NCI-H2171 (cell line): ENCODE measurements at places on chromosomes 3 and 15.
A peak's percentile ranks its signal among the peaks of the same experiment; 100 is the strongest.

DNA sequence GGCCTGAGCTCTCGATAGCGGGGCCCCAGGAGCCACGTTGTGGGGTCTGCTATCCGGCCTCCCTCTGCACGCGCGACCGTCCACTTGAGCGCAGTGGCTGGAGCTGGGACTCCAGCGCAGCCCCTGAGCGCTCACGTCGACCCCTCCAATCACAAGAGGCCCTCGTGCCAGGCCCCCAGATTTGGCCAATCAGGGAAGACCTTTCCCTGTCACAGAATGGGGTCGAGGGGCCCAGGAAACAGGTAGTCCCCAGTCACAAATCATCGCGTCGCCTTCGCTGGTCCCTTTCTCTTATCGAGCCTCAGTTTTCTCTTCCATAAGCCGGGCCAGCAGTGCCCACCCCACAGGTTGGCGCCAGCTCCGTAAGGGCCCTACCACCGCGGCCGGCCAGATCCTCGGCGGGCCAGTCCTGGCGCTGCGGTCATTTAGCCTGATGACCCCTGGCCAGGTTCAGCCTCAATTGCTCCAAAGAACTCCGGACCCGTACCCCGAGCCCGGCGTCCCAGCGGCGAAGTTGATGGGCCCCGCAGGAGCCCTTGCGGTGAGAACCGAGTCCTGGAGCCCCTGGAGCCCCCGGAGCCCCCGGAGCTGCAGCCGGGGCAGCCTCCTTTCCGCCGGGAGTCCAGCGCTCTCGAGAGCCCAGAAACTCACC, 435 bp downstream of the ALDH1L1 start:
- DNase-seq, result no peak

DNA sequence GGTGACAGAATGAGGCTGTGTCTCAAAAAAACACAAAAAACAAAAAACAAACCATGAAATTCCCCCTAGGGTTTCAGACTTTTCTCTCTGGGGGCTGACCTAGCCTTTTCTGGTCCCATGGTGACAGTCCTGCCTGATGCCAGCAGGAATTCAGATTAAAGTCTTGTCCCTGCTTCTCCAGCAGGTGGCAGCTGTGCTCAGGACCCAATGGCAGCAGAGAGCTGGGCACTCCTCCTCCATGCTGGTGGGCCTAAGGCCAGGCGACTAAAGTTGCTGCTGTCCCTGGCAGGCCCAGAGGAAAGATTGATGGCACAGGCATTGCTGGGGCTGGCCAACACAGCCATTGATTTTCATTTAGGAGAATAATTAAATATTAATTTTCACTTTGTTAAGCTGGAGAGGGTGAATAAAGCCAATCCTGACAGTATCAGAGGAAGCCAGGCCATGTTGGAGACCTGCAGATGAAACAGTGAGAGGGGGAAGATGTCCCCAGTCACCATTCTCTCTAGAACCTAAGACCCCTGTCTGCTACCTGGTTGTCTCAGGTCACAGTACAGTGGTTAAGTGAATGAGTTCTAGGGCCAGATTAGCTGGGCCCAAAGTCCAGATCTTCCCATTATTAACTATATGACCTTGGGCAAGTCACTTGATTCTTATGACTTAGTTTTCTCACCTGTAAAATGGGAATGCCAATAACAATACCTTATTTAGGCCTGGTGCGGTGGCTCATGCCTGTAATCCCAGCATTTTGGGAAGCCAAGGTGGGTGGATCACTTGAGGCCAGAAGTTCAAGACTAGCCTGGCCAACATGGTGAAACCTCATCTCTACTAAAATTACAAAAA, 7.1 kb downstream of the CELF6 start:
- DNase-seq, result peak; percentile 8

GRCh38 chr3:126136428-126137220, 43.8 kb downstream of the ALDH1L1 start:
- DNase-seq, result no peak

DNA sequence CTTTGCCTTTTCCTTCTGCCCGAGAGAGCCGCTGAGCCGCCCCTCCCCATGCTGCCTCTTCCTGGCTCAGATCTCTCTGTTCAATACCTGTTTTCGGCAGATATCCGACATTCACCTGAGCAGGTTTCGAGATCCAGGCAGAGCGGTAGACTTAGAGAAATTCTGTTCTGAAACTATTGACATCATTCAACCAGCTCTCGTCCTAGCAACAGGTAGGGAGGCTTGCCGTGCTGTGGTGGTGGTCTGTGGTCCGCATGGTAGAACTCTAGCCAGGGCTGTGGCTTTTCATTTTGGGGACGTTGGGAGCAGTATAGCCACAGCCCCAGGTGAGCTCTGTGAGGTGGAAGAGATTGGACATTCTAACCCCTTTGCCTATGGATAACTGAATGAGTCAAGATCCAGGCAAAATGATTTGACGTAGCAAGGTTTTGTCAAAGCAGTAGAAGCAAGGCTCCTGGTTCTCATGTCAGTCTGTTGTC, 810 bp downstream of the TMEM62 start:
- DNase-seq, result no peak

- no peak for DNase-seq
These were observed 46.9 kb upstream of the SLC7A14 start for GRCh38 chr3:170632780-170633179.

GRCh38 chr3:25910997-25911396, 121.1 kb downstream of the OXSM start:
- no peak for DNase-seq

GRCh38 chr15:80789296-80789695, 10.1 kb downstream of the CEMIP start:
- DNase-seq, result no peak
